ENCODE measurements at places on chromosomes 2 and 18.

GRCh38 chr2:102558463-102558862 is 60.9 kb upstream of the SLC9A2 start:
- no peak for DNase-seq

DNA sequence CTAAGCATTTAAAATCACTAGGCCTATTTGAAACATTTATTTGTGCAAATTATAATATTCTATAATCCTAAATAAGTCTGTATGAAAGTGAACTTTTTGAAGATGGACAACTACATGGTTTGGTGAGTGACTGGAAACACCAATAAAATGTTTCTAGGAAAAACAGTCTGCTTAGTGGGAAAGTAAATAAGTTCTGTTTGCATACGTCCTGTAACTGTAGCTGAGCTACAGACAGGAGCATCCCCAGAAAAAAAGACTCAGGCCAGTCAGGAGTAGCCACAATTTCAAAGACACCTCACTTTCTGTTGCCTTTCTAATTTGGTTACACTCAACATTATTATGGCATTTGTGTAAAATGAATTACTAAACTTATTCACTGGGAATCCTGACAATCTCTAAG is 28.4 kb upstream of the KCNJ3 start:
- DNase-seq, result no peak

DNA sequence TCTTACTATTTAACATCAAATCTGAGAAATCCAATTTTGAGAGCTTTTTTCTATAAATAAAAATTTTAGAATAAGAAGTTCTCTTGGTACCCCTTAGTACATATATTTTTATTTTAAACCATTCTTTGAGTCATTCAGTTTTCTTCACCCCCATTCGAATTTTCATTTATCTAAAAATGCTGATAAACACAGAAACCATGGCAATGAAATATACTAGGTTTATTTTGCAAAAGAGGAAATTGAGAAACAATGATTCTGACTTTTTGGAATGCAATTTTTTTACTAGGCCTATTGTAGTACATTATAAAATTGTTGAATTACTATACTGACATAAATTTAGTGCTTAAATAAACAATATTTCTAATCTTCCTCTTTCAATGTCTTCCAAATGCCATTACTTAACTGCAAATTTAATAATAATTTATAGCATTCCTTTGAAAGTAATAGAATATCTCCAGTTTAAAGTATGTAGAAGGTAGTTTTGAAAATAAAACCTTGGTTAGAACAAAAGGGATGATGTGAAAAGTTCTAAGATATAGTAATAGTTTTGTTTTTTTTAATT is 46.3 kb downstream of the TANK start:
- no peak for DNase-seq

DNA sequence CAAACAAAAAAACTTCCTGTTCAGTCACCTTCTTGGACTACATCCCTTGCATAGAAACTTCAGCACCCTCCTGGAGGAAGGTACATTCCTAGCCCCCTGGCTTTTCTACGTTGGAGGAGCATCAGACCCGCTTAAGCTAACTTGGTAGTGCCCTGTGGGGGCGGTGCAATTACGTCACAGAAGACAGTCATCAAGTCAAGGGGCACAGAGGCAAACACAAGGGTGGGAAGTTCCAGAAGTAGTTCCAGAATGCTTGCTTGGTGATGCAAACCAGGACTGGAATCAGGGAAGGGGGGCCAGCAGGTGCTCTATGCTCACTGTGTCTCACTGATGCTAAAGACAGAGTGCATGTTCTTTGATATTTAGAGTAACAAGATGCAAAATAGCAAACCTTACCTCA is 15.2 kb upstream of the AGFG1 start:
- no peak for DNase-seq

DNA sequence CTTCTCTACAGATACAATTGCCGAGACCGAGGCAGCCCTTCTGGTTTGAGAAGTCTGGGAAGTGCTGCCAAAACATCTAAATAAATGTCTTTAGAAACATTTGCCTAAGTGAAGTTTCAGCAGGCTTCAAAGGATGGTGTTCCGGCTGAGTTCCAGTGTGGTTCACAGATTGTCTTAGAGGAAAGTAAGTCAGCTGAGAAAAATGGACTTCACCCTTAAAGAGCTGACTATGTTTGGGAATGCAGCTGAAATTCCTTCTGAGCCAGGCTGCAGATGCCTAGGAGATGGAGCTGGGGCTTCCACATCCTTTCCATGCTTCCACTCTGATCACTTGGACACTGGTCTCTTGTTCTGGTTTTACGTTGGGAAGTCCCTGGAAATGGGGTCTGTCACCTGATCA is 83.6 kb downstream of the FHOD3 start:
- DNase-seq, result no peak

DNA sequence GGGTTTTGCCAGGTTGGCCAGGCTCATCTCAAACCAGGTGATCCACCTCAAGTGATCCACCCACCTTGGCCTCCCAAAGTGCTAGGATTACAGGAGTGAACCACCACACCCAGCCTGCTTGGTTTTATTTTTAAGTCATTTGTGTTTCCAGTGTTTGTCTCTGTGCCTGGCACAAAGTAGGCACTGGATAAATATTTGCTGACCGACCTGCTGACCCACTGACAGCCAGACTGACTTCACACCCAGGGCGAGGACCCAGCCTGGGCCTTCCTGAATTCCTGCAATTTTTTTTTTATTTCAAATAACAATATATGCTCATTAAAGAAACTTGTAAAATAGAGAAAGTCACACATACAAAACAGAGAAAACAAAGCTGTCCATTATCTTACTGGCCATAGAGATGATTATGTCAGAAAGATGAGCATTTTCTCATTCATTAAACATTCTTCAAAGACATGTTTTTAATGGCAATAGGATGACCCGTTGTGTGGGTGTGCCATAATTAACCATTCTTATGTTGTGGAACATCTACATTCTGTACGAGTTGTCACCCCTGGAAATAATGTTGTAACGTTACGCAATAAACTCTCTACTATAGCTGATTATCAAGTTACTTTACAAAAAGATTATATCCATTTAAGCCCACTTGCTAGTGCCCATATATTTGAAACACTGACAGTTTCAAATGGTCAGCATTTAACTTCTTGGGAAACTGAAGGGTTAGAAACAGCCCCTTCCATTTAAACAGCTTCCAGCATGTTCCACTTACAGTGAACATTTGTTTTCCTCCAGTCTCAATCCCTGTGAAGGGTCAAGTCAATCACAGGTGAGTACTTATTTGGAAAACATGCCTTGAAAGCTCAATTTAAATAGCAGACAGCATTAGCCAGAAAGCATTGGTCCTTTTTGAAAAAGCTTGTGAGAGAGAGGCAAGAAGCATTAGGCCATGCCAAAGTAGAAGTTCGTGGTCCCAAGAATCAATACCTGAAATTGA is 25.7 kb upstream of the GATA6 start:
- DNase-seq, result no peak

DNA sequence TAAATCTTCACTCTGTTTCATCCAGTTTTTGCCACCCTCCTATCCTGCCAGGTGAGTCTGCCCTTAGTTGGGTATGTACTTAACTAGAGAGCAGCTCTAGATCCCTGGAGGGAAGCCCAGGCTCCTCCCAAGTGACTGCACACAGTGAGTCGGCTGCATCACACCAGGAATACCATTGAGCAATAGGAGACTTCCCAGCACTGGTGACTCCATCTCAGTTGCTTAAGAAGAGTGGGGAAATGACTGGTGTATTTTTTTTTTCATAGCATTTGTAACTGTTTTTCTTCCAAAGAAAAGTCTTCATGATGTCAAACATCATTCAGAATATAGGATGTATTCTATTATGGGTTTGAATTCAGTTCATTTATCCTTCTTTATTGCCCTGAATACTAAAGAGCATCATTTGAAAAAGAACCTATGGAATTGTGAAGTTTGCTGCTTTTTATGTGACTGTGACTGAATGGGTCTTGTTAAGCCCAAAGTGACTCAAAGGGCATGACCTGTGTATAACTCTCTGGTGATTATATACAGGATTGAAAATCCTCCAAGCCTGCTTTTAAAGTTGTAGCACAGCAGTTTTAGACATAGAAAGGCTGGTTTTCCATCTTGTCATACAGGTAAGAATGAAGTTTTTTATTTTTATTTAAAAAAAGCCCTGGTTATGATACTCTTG is 84.3 kb downstream of the MAP3K20 start:
- peak; percentile 57 for DNase-seq

DNA sequence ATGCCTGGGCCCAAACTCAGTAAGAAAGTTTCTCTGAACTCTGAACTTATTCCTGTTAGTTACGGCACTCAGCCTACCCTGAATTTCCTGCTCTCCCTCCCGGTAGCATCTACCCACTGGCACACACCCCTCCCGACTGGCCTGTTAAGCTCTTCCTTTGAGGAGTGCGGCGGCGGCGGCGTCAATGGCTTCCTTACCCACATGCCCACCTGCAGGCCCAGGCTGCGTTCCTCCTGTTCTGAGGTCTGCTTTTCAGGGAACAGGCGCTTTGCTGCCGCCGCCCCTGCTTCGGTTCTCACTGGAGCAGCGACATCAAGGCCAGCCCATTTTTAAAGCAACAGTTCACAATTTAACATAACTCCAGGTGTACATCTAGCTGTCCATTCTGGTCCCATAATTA is 432.4 kb downstream of the DCDC2C start:
- no peak for DNase-seq

DNA sequence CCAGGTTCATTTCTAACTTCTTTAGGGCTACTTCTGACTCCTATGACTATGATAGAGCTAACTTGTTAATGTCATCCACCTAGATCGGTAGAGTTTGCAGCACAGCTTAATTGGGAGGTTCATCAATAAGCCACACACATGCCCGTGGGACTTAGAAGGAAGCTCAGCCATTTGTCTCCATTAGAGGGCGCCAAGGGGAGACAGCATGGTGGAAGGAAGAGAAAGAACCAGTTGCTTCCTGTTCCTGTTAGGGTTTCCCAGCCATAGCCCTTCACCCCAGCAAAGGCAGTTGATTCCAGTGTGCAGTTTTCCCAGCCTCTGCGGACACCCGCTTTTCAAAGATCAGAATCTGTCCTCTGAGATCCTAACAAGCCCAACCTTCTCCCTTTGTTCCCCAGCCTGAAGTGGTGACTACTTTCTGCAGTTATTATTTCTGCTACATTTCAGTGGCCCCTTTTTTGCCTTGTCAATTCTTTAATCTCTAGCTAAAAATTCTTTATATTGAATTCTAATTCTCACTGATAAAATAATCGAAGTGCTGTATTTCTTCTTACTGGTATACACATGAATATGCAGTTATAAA is 30.3 kb downstream of the MAIP1 start:
- peak; percentile 72 for DNase-seq

- peak; percentile 4 for DNase-seq
These were observed 92.3 kb upstream of the RANBP2 start for GRCh38 chr2:108626995-108627394.

DNA sequence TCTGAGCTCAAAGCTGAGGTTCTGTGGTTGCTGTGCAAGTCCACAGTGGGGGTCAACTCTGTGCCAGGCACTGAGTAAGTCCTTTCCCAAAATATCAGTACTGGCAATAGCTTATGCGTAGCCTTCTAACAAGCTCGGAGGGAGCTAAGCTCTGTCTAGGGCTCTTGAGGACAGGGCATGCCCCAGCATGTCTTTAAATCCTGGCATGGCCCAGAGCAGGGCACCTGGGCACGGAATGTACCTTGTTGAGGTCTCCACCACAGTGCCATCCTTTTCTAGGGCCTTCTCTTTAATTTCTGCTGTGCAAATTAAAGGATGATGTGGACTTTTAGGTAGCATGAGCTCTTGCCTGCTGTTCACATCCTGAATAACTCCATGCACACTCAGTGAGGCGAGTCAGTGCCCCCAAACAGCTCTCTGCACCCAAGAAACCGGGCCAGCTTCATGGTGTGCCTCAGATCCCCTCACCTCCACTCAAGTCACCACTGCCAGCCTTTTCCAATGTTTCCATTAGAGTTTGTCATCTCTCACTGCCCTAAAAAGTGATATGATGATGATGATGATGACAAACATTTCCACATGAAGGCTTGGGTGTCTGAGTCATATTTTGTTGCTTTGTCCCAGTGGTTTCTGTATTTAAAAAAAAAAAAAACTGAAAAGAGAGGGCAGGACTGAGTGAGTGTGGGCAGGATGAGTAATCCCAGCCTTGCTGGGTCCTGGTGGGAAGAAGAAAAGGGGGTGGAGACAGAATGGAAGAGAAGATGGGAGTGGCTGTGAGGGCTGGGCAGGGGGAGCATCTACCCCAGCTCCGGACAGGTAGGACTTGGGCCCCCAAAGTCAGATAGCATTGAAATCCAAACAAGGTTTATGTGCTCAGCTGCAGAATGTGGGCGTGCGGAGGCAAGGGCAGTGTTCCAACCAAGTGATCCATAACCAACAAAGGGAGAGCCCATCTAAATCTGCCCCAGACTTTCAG is 78.9 kb downstream of the ZBTB7C start:
- peak; percentile 69 for DNase-seq
